ENCODE measurements at places on chromosomes 12 and 14.

DNA sequence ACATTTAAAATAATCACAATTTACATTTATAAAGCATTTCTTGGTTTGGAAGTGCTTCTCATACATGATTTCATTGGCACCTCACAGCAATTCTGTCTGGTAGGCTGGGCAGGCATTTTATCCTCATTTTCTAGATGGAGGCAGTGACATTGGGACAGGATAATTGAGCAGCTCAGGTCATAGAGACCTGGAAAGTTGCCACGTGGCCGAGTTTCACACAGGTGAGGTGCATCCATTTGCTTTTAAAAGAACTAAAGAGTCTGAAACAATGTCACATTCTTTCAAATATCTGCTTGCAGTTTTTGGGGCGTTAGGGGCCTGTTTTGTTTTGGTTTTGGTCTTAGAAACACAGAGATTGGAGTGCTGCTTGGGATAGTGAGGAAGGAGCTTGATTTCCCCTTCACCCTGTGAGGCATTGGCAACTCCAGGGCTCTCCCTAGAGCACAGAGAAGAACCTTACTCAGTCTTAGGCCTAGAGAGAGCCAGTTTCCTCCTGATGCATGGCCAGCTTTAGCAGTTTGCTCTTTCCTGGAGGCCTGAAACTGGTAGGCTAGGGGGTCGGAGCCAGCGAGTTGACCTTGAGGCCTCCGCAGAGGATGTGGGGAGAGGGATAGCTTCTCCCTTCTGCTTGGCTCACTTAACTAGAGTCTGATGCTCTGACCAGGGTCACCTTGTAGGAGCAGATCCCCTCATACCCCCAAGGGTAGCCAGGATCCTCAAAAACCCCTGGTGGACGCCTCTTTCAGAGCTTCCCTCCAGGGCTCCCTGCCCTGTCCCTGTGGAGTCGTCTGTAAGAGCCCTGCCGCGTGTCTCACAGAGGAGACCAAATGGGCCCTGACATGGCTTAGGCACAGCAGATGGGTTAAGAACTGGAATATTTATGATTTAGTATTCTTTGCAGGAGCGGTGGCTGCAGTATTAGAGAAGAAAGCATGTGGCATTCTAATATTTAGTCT lies 34.9 kb upstream of the JDP2 start:
- no peak for DNase-seq

- no peak for DNase-seq
These were observed 94.9 kb downstream of the BCAT1 start for GRCh38 chr12:24854017-24854416.

GRCh38 chr12:47400266-47400665 lies 305.6 kb downstream of the RPAP3 start:
- DNase-seq: no peak

DNA sequence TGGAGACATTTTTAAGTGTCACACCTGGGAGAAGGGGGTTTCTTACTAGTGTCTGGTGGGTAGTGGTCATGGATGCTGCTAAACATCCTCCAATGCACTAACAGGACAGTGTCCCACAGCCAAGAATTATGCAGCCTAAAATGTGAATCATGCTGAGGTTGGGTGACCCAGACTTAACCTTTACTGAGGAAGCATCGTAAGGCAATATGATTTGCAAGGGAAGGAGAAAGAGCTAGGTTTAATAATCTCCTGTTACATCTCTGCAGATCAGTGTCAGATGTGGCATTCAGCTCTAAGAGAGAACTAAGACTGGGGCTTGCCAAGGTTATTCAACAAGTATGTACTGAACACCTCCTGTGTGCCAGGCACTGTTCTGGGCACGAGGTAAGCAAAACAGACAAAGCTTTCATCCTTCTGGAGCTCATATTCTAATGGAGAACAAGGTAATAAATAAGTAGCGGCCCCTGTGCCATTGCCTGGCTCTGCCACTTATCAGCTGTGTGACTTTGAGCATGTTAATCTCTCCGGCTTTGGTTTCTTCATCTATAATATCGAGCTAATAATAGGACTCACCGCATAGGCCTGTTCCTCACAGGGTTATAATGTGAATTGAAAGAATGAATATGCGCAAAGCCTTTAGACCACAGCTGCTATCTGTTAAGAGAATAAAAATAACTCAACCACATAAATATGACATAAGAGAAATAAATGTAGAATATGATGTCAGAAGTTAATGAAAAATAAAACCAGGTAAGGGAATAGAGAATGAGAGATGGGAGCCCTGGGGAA lies 13.5 kb upstream of the GOLGA5 start:
- no peak for DNase-seq

DNA sequence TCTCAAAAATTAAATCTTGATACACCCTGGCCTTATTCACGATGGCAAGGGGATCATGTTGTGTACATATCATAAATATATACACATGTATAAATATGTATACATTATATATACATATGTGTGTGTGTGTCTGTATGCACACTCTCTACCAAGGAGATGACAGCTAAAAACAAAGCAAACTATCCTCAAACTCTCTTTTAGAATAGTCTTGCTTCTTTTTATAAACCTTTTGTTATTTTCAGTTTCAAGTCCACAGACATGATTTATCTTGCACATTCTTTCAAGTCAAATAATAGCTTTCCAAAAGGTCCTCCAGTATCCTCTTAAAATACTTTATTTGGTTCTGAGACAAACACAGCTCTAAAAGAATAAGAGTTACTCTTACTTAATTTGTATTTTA lies 8.4 kb downstream of the ANO6 start:
- DNase-seq: no peak

- DNase-seq: no peak
These were observed 51.8 kb downstream of the PRIMA1 start for GRCh38 chr14:93736378-93737014.

- no peak for DNase-seq
These were observed 7.0 kb upstream of the UBE2N start for GRCh38 chr12:93448796-93449195.

DNA sequence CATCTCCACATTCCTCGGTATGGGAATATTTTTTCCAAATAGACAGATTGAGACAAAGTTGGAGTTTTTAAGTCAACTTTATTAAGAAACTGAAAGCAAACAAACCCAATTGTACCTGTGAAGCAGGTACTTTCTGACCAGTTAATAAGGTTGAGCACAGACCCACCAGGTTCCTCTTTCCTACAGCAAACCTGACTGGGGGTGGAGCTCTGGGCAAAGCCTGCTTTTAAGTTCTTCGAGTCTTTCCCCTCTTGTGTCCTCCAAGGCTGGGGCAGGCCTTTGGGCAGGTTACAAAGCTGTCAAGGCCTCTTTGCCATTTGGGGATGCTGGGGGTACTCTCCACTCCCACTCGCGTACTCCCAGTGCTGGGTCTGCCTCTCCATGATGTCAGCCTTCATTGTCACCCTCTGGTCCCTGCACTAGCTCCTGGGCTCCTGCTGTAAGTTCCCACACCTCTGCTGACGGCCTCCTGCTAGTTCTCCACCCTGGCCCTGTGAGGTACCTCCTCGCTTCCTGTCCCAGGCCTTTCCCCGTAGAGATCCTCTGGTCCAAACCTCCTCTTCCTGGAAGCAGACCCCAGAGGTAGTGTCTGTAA lies 3.2 kb downstream of the KCNH3 start:
- DNase-seq: no peak

DNA sequence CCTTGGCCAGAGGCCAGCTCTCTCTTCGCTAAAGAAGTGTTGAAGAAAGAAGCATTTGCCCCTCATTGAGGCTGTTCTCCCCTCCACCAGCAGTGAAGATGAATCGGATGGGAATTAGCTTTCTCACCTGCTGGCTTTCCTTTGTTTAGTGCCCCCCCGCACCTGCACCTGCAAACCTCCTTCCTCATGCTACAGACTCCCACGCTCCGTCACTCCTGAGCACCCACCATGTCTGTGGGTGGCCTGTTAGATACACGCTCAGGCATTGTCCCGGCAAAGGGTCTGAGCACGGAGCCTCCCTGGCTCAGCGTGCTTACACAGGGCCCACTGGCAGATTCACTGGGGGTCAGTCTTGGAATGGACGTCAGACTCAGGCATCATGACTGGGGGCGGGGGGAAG lies 121.6 kb downstream of the GLT1D1 start:
- DNase-seq: no peak

GRCh38 chr14:39731912-39732311 lies 299.7 kb upstream of the FBXO33 start:
- no peak for DNase-seq

- DNase-seq: no peak
These were observed 31.1 kb downstream of the TMEM30B start for GRCh38 chr14:61250063-61250462.

- DNase-seq: peak; percentile 64
These were observed 39.9 kb downstream of the DNAI7 start for GRCh38 chr12:25155022-25155576.

DNA sequence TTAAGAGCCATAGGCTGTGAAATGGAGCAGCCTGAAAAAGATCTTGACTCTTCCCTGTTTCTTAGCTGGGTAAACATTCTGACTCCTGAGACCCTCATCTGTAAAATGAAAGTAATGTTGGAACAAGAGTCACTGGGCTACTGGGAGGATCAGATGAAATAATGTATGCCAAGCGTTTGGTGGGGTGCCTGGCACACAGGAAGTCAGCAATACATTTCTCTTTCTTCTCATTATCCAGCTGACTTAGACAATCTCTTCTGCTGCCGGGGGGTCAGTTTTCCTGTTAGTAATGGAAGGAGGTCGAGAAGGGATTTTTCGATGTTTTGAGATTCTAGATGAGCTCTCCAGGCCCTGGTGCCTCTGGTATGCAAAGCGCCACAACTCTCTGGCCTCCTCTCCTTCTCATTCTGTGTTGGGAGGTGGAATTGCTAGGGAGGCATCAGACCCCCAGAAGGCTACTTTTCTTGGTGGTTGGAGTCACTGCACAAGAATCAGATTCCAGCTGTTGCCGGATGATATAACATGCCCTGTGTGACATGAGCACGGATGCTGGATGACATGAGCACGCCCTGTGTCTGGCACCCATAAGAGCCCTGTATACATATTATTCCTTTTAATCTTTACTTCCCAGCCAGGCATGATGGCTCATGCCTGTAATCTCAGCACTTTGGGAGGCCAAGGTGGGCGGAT lies 4.3 kb downstream of the OASL start:
- no peak for DNase-seq

DNA sequence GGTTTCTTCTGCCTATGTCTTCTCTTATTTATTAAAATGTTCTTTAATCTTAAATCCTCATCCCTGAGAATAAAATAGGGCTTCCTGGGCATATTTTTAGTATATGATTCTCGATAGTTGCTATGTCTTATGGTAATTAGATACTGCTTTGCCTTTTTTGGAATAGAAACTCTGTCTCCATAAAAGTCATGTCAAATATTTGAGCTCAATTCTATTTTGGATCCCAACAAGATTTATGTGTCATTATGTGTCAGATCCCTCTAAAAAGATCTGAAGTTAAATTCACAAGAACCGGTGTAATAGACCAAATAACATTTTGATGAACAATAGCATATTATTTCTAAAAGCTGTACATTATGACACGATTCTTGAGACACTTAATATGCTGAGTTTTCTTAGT lies 312.5 kb upstream of the PDE3A start:
- DNase-seq: no peak

- DNase-seq: peak; percentile 17
These were observed 21.4 kb upstream of the NCOR2 start for GRCh38 chr12:124588751-124589267.

- DNase-seq: peak; percentile 71
These were observed 30.6 kb upstream of the RPLP0 start for GRCh38 chr12:120231316-120232011.

- DNase-seq: no peak
These were observed 51.2 kb downstream of the KCNH5 start for GRCh38 chr14:62994096-62994495.

GRCh38 chr14:92317511-92317910 lies 5.5 kb upstream of the SLC24A4 start:
- no peak for DNase-seq

DNA sequence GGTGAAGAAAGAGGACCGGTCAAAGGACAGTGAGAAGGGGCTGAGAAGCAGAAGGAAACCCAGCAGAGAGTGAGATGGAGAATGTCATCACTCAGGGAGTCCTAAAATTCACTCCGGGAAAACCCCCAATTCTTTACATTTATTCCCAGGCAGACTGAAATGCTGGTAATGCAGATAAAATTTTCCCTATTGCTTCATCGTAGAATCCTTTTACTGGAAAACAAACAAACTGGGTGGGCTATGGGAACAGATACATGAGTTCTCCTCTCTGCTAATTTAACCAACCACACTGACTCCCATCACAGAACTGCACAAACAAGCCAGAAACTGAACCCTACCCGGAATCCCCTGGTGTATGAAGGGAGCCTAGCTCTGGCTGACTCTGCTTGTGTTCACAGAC lies 20.9 kb downstream of the HEBP1 start:
- DNase-seq: no peak

GRCh38 chr12:28258998-28259397 lies 68.7 kb downstream of the CCDC91 start:
- DNase-seq: no peak
